ENCODE measurements at places on chromosomes 1 and 21.

GRCh38 chr1:89221341-89221740, 22.6 kb upstream of the GBP4 start:
- DNase-seq, result peak; percentile 25

DNA sequence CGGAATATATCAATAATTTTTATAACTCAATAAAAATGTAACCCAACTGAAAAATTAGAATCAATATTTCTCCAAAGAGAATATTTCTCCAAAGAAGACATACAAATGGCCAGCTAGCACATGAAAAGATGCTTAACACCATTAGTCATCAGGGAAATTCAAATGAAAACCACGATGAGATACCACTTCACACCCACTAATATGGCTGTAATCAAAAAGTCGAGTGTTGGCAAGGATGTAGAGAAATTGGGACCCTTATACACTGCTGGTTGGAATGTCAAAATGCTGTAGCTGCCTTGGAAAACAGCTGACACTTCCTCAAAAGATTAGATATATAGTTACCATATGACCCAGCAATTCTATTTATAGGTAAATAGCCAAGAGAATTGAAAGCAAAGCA, 133.0 kb downstream of the GPR52 start:
- DNase-seq, result no peak

- DNase-seq, result no peak
Measured at GRCh38 chr1:111281411-111281810, 9.2 kb upstream of the CHIA start.

- no peak for DNase-seq
Measured at GRCh38 chr1:47935163-47935562, 62.0 kb downstream of the TRABD2B start.
